ENCODE measurements at places on chromosomes 13 and 19. TPM values are rescaled to one million over a fixed set of nuclear protein-coding genes. Genes with fewer than 3 reads are reported as not detected.

SIAH3 gene
- polyA plus RNA-seq = 0.10 TPM

SRRM5 gene
- 0.57 TPM for polyA plus RNA-seq

GRCh38 chr19:782185-782877 is 14.9 kb upstream of the PTBP1 start:
- H3K36me3 ChIP-seq = no peaks in the 10 kb centered on the region
- no peak for DNase-seq
- H3K27me3 ChIP-seq = peaks cover 13% of the 10 kb centered on the region
- no peak overlapping the region for H3K4me3 ChIP-seq

DNA sequence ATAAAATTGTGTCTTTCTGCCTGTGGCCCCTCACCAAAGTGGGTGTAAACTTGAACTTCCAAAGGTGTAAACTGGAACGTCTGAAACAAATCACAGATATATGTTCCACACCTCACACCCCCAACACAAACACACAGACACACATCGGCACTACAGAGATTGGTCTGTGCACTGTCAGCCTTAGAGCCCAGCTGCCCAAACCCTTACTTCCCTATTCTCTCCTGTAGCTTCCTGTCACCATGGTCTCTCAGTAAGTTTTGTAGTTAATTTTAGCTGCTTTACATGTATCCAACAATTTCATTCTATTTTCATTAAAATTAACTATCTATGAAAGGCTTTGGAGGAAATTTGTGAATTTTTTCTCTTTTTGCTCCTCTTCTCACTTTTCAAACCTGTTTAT is 5.4 kb downstream of the TM9SF2 start:
- no peak overlapping the region for H3K27ac ChIP-seq
- peak; percentile 44 for DNase-seq
- no peaks in the 10 kb centered on the region for H3K27me3 ChIP-seq
- no peak overlapping the region for H3K4me3 ChIP-seq
- H3K36me3 ChIP-seq = peaks cover 14% of the 10 kb centered on the region

DNA sequence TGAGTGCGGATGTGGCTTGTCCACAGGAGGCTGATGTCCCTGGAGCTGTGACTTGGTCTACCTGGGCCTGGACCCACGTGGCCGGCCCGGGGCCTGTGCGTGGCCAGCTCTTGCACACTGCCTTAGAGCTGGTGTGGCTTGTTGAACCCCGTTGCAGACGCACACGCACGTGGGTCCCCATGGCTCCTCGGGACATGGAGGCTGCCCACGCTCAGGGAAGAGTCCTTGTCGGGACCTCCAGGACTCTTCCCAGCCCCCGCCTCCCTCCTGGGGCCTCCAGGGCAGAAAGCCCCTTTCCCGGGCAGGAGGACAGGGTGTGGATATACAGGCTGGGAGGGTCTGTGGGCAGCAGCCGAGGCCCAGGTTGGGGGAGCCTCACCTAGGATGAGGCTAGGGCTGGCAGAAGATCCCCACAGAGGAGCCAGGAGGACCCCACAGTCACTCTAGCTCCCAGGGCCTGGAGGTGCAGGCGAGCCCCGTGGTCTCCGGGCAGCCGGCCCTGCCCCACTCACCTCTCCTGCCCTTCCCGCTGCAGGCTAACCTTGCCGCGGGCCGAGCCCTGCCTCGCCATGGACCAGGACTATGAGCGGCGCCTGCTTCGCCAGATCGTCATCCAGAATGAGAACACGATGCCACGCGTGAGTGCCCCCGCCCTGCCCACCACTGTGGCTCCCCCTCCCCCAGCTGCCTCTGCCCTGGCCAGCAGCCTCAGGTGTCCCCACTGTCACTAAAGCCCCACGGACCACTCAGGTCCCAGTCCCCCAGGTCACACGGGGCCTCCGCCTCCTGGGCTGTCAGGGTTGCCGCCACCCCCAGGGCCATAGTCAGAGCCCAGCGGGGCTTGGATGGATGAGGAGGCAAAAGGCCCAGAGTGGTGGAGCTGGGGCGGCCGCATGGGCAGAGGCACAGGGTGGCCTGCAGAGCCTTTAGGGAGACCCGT is 16.3 kb upstream of the TEKTIP1 start:
- no peak overlapping the region for H3K27ac ChIP-seq
- no peak overlapping the region for H3K4me3 ChIP-seq
- no peak for DNase-seq
- H3K27me3 ChIP-seq = no peaks in the 10 kb centered on the region
- H3K4me1 ChIP-seq = no peaks in the 10 kb centered on the region
- H3K36me3 ChIP-seq = peaks cover 76% of the 10 kb centered on the region

- H3K36me3 ChIP-seq = peaks cover 39% of the 10 kb centered on the region
- H3K27me3 ChIP-seq = peaks cover 26% of the 10 kb centered on the region
- H3K4me3 ChIP-seq = no peak overlapping the region
- H3K27ac ChIP-seq = no peak overlapping the region
- no peak for DNase-seq
These were observed 21.6 kb downstream of the VASP start for GRCh38 chr19:45528744-45529419.

- H3K27me3 ChIP-seq = no peaks in the 10 kb centered on the region
- DNase-seq = no peak
- H3K4me3 ChIP-seq = no peak overlapping the region
- H3K27ac ChIP-seq = no peak overlapping the region
- no peaks in the 10 kb centered on the region for H3K4me1 ChIP-seq
These were observed 488.8 kb downstream of the KCTD12 start for GRCh38 chr13:76397413-76397812.

DNA sequence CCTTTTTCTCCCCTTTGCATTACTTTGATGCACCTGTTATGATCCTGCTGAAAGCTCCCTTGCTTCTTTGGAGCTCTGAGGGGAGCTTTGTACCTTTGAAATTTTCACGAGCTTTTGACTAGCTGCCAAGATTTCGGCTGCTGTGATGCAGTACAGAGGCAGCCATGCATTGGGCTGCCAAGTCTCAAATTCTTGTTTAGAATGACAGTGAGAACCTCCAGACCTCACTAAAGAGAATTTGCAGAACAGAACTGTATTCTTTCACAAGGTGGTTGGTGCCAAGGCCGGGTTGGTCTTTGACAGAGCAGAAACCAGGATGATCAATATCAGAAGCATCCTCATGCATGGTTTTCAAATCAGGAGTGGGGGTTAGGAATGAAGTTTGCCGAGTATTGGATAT is 414.8 kb downstream of the GPC5 start:
- peaks cover 3% of the 10 kb centered on the region for H3K4me1 ChIP-seq
- no peaks in the 10 kb centered on the region for H3K27me3 ChIP-seq
- H3K27ac ChIP-seq = no peak overlapping the region

DNA sequence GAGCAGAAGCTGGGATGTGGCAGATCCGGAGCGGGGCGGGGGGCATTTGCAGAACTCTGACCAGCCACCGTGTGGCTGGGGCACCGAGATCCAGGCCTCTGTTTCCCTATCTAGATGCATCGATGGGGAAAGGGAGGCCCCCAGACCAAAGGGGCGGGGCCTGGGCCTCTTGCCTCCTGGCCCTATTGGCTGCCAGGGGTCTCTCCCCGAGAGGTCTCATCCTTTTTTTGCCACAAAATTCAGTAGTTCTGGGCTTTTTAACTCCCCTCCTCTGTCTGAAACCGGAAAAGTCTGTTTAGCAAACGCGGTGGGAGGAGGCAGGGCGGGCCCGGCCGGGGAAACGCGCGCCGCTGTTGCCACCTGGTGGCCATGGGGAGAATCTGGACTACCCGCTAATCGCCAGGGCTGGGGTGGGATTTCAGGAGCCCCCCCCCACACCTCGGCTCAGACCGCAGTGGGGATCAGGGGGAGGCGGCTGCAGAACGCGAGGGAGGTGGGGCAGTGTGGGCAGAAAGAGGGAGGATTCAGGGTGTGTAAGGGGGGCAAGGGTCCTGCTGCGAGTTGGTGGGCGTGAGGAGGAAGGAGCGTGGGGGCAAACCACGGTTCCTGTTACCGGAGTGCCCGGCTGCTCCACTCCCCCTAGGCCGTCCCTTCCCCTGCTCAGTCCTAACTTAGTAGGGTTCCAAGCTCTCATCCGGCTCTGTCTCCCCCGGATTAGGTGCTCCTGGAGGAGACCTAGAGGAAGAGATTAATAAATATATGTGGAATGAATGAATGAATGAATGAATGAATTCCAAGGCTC is 28.3 kb downstream of the IL12RB1 start:
- peak overlapping the region; percentile 26 for H3K4me3 ChIP-seq
- no peaks in the 10 kb centered on the region for H3K36me3 ChIP-seq
- DNase-seq = peak; percentile 89
- peaks cover 9% of the 10 kb centered on the region for H3K4me1 ChIP-seq

- H3K4me3 ChIP-seq = peak overlapping the region; percentile 37
- H3K27ac ChIP-seq = peak overlapping the region; percentile 87
- no peaks in the 10 kb centered on the region for H3K36me3 ChIP-seq
- no peaks in the 10 kb centered on the region for H3K4me1 ChIP-seq
- H3K27me3 ChIP-seq = no peaks in the 10 kb centered on the region
These were observed 234.9 kb downstream of the LMO7 start for GRCh38 chr13:75871059-75871458.
